SW480 (cell line): ENCODE measurements at places on chromosomes 7 and 10.
A peak's percentile ranks its signal among the peaks of the same experiment; 100 is the strongest.

DNA sequence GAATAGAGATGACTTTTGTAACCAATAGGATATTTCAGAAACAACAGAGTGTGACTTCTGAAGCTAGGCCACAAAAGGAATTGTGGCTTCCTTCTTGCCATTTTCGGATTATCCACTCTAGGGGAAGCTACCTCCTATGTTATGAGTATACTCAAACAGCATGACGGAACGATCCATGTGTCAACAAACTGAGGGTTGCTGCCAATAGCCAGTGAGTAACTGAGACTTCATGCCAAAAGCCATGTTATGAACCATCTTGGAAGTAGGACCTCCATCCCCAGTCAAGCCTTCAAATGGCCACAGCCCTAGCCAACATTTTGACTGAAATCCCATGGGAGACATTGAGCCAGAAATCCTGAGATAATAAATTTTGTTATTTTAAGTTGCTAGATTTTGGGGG, 69.0 kb upstream of the IL6 start:
- no peak for DNase-seq

DNA sequence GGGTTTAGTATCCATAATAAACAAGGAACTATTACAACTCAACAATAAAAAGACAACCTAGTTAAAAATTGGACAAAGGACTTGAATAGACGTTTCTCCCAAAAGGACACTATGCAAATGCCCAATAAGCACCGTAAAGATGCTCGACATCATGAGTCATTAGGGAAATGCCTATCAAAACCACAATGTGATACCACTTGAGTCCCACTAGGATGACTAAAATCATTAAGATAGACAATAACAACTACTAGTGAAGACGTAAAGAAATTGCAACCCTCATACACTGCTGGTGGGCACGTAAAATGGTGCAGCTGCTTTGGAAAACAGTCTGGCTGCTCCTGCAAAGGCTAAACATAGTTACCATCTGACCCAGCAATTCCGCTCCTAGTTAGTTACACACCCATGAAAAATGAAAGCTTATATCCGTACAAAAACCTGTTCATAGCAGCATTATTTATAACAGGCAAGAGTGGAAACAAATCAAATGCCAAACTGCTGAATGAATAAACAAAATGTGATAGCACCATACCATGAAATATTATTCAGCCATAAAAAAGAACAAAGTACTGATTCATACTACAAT, 17.3 kb downstream of the CCDC3 start:
- DNase-seq, result peak; percentile 9

GRCh38 chr10:17616403-17617030, 657 bp downstream of the HACD1 start:
- DNase-seq, result peak; percentile 75

GRCh38 chr10:125013529-125013872, 71.6 kb downstream of the ZRANB1 start:
- no peak for DNase-seq

DNA sequence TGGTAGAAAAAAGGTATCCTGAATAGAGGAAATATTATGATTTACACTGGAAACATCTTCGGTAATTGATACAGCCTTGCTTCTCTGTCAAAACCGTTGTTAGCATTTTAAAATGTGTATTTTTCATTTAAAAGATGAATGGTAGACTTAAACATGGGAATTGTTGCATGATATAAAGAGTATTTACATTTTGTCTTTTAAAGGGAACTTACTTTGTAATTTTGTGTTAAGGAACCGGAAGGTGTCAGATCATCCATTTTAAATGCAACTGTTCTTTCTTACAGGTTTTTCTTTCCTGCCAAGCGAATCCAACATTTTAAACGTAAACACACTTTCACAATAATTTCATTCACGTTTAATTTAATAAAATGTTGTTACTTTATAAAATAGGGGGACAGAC, 1.8 kb upstream of the IGF2BP3 start:
- peak; percentile 42 for DNase-seq

GRCh38 chr10:120517881-120518484, 61.0 kb downstream of the PLPP4 start:
- peak; percentile 10 for DNase-seq

GRCh38 chr10:97683556-97684367, 3.3 kb downstream of the AVPI1 start:
- DNase-seq, result no peak

DNA sequence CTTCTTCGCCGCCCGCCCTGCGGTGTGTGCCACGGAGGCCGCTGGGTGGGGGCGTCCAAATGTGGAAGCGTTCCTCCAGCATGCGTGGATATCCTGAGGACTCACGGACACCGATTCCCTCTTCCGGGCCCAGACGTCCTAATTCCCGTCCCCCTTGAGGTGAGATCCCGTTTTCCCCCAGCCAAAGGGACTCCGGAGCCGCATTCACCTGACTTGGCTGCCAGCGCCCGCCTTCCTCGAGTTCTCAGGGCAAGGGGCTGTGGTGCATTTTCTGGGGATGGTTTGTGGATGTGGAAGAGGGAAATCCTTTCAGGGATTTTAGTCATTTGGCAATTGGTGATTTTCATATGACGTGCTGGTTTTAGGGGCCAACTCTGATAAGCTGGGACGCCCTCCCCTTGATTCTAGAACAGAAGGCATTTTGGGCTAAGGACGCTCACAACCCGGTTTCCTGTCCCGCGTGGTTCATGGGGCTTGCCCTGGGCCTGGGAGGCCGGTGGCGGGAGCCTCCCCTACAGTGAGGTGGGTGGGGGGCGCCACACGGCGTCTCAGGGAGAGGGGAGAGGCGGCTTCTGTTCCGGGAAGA, 165.4 kb downstream of the ACTR3B start:
- no peak for DNase-seq

GRCh38 chr10:31584098-31584631, 265.1 kb downstream of the ZEB1 start:
- no peak for DNase-seq

DNA sequence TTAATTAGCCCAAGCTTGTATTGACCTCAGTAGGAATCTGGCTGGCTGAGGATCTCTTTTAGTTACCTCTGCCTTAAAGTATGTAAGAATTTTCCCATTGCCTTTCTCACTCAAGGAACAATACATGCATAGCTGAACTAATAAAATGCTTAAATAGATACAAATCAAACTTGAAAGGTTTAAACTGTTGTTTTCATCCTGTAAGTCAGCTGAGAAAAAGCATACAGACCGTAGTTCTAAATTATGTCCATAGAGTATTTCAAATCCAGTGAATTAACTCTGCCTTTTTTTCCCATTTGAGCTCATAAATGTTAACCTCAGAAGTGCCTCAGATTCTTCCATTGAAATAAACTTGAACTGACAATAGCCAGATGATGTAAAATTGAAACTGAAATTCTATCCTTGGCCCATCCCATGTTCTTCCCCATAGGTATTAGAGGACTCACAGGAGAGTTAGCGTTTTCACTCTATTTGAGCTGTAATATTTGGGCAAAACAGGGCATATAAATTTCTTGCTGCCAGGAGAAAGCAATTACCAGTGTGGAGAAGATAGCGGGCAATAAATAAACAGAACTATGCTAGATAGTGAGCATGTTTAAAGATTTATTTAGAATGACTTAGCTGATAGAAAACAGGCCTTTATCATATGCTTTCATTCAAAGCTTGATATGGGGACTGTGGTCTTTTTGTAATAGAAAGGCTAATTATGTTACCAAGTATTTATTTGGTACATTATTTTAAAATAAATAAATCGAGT, 163.7 kb downstream of the WNT2 start:
- DNase-seq, result no peak

DNA sequence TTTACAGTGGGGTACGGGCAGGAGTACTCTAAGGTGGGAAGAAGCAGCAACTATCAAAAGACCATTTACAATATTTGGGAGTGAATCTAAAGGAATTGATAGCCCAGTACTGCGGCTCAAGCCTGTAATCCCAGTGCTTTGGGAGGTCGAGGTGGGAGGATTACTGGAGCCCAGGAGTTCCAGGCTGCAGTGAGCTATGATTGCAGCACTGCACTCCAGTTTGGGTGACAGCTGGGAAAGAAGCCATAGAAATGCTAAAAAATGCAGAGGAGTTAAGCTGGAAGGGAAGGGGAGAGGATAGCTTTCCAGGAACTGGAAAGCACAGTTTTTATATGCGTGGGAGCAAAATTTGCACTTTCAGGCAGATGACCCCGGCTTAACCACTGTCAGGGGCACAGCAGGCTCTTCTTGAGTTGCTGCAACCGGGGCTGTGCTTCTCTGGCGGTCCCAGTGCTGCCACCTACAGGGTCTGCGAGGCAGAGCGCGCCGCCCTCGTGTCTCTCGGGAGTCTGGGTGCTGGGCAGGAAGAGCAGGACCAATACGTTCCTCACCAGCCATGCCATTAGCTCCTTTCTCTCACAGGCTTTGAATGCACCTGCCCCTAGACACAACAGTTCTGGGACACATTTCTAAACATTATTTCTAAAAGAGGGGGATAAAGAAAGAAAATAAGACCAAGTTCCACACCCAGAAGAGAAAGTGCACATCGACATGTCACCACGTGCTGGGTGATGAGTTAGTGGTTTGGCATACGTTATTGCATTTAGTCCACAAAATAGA, 10.1 kb upstream of the BMPER start:
- DNase-seq, result peak; percentile 77

DNA sequence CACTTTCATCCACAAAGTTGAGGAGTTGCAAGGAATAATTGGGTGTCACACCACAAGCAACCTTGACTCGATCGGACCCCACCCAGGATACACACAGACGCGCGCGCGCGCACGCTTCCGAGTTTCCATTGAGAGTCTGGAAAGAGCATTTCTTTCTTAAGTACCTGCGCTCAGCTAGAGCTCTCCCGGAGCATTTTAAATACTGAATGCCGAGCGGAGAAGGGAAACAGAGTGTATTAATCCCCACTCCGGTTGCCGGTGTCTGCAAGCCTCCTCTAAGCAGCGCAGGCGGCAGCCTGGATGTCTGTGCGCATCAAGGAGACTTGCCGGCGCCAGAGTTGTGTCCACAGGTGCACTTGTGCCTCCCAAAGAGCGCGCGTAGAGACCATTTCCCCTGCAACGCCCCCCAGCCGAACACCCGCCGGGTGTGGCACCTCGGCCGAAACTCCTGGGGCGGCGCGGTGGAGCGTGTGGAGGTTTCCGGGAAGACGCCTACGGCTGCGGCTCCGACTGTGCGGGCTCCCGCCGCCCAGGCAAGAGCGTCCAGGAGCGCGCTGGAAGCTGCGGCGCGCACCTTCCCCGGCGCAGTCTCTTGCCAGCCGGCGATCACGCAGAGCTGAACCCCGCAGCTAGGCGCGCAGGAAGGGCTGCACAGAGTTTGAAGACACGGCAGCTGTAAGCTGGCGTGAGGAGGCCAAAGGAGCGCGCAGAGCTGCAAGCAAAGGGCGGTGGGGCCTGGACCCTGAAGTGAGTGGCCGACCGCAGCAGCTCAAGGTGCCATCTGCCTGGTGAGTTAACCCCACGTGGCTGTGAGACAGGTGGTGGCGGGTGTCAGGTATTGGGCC, 1.1 kb upstream of the FEZF1 start:
- peak; percentile 41 for DNase-seq

- peak; percentile 14 for DNase-seq
Observed at GRCh38 chr10:81820418-81820817, 54.6 kb upstream of the NRG3 start.

DNA sequence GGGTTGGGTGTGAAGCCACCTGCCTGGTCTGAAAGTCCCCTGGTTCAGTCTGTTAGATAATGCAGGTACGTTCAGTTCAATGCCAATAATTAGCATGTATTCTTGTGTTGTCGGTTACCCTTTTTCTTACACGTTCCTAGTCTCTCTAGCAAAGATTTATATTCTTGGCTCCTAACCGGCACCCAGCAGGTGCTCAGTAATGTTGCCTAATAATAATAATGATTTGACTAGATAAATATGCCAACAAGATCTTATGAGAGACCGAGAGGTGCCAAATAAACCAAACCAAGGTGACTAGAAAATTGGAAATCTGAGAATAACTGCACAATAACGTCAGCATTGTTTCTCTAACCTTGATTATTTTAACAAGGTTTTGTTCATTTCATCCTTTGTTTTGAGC, 1.1 kb upstream of the SMIM30 start:
- no peak for DNase-seq
